ENCODE measurements at places on chromosomes 5 and 9.

DNA sequence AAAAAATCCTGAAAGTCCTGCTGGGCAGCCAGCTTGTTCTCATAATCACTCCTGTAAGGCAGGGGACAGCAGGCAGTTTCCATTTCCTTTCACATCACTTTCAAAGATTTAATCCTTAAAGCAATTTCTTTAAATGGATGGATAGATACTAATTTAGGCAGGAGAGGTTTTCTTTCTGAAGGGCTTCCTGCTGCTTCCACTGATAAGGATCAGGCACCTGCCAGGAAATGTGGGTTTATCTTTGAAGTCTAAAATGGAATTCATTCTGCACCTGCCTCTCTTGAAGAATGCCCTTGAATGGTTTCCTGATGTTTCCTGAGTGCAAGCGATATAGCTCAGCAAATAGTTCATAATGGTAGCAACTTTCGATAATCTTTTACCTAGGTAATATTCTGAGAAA, 64.5 kb downstream of the STARD4 start:
- no peak for DNase-seq

DNA sequence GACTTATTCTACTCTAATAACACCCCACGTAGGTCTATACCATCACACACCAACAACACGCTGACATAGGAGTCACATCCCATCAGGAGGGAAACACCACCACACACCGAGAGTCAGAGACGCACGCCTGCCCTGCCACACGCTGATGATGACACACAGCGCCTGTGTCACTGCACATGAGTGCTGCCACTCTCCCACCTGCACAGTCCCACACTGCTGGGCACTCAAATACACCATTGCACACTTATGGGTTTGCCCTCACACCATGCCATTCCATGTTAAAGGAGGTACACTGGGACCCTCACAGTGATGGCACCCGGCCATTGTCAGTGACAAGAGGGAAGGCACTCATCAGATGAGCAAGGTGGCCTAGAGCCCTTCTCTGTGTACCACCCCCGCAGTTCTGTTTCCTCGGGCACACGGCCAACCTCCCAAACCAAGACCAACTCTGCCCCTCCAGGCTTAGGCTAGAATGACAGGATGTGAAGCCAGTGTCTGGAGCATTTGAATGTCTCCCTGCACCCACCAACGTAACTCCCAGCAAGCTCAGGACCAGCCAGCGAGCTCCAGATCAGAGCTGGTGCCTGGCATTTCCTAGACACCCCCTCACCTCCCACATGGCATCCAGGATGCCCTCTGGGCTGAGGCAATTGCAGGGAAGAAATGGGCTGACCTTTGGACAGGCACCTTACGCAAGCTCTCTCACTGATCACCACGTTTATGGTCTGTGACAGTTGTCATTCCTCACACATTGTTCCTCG, 3.6 kb upstream of the CPLX2 start:
- DNase-seq, result no peak

GRCh38 chr5:1437226-1437829, 7.9 kb downstream of the SLC6A3 start:
- DNase-seq, result no peak

- DNase-seq, result no peak
Measured at GRCh38 chr5:68725905-68726683, 367.7 kb upstream of the SLC30A5 start.

DNA sequence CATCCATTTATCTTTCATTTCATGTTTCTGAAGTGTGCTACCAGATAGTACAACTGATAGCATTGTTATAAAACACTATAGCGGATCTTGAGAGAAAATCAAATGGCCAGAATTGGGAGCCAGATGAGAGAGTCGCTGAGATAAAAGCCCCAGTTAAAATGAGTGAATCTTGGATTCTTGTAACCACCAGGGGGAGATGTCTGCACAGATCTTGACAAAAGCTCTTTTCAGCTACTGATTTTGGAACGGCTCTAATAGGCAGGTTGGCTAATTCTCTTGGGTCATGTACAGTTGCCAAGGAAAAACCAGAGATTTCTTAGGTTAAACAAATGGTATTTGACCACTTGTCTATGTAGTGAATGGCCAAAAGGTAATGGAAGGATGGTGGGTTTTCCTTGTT, 21.7 kb downstream of the F2RL2 start:
- DNase-seq, result no peak

DNA sequence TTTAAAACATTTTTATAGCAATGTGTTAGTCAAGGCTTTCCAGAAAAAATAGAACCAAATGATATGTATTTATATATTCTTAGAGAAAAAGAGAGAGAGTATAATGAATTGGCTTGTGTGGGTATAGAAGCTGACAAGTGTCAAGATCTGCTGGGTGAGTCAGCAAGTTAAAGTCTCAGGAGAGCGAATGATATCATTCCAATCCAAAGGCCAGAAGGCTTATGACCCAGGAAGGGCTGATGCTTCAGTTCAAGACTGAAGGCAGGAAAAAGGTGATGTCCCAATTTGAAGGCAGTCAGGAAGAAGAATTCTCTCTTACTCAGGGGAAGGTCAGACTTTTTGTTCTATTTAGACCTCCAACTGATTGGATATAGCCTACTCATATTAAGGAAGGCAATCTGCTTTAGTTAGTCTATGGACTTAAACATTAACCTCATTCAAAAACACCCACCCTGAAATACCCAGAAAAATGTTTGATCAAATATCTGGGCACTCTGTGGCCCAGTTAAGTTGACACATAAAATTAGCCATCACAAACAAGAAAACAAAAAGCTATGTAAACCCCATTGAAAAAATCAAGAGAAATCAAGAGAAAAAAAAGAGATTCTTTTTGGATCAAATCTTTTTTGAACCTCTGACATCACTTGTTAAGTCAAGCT, 189.6 kb downstream of the PIK3R1 start:
- DNase-seq, result no peak

DNA sequence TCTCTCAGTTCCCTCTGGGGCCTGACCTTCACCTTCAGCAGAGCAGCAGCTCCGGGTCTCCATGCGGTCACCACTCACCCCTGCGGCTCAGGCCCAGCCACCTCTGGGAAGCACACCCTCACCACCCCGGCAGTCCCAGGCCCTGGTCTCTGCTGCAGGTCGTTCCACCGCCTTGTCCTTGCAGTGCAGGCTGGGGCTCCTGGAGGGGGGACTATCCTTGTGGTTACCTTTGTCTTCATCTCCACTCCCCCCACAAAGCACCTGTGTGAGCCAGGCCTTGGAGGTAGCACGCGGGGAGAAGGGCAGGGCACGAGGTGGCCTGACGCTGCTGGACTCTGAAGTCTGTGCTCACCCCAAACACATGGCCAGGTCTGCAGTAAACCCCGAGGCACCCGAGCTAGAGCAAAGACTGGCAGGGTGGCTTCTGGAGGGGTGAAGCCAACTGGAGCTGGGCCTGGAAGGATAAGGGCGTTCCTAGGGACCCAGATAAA, 33.2 kb upstream of the RXRA start:
- DNase-seq, result no peak

DNA sequence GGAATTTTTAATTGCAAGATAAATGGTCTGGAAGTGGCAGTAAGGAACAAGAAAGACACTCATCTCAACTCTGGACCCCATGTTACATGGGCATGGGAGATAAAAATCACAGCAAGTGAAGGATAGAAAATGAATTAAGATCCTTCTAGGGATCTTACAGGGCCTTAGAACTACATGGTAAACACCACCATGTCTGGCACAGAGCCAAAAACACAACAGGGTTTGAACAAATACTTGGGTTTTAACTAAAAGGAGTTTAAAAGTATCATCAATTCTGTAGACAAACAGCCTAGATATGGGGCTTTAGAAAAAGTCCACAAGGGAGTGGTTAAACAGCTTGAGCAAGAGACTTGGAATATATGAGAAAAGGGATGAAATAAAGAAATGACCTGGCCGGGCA, 366.4 kb downstream of the ARL15 start:
- no peak for DNase-seq

DNA sequence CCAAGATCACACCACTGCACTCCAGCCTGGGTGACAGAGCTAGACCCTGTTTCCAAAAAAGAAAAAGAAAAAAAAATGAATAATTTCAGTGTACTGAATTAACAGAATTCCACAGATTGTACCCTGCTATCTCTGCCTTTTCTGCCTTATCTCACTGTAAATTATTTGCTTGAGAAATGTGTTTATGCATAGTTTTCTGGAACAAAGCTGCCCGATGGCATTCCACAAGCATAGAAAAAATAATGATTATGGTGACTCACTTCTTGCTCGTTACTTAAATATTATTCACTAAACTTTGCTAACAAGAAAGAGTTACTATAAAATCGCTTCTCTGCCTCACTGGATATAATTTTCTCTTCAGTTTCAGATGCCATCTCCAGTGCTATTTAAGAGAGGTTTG, 88.7 kb upstream of the FAM169A start:
- DNase-seq, result no peak

GRCh38 chr9:108800632-108801099, 55.1 kb downstream of the ACTL7B start:
- no peak for DNase-seq

DNA sequence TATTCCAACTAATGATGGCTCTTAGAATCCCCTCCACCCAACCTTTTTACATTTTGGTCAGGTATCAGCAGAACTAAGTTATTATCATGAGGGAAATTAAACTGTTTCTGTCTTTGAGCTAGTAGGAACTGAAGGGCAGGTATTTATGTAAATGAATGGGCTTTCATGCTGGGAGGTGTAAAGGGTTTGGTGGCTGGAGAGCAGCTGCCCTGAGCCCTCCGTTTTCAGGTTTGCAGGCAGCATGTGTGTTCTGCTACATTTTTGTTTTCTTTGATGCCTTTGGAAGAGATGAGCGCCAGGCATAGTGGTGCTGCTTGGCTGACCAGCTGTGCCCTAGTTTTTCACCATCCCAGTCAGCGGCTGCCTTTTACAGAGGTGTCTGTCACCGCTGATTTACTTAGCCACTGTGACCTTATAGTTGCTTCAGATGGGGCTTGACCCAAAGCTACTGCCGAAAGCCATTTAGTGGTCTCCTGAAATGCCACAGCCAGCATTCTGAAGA, 231.9 kb downstream of the MAST4 start:
- no peak for DNase-seq

GRCh38 chr9:27542508-27542907, 12.9 kb upstream of the MOB3B start:
- DNase-seq, result no peak

DNA sequence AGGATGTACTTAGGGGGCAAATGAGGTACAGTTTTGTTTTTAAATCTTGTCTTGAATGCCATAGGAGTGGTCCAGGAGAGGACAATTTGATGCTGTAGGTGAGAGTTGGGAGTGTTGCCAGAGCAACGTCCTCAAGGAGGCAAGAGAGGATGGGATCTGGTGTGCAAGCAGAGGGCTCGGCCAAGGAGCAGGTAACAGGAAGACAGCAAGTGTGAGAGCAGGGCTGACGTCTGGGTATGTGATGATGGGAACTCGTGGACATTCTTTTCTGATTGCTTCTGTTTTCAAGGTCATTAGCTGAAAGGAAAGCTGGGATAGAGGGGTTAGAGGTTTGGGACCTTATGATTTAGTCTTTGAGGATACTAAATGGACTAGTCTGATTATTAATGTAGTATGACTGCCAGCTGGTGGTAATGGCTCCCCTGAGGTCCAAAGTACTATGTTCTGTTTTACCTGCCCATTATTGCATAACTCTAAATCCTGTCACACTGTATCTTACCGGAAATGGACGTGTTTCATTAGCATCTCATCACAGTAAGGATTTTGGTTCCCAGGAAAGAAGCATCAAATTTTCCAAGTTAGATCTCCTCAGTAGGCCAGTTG, 15.4 kb downstream of the GNPDA1 start:
- no peak for DNase-seq

GRCh38 chr5:38551030-38552017, 5.1 kb downstream of the LIFR start:
- DNase-seq, result no peak

GRCh38 chr9:107667231-107668070, 177.9 kb upstream of the KLF4 start:
- no peak for DNase-seq

GRCh38 chr5:58759745-58760144, 176.9 kb downstream of the RAB3C start:
- DNase-seq, result no peak

GRCh38 chr9:87498046-87498810, 561 bp downstream of the DAPK1 start:
- no peak for DNase-seq

DNA sequence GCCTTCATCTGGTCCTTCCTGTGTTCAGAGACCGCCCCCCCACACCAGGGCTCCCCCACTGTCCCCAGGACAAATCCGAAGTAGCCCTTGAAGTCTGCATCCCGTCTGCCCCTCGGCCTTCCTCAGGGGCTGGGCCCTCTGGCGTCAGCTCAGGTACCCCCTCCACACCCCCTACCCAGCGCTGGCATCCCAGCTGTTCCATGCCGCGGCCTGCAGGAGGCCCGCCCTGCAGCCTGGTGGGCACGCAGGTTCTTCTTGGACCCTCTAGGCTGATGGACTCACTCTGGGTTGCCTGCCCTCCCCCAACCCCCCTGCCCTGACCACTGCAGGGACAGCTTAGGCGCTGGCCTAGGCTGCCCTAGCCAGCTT, 6.6 kb downstream of the SLC2A6 start:
- DNase-seq, result no peak

- no peak for DNase-seq
Measured at GRCh38 chr9:98172604-98173003, 19.8 kb downstream of the CORO2A start.

GRCh38 chr5:96283589-96283988, 149.5 kb downstream of the PCSK1 start:
- DNase-seq, result no peak

GRCh38 chr5:135033901-135034235, at the start of gene PITX1:
PITX1 (minus strand) TSS chr5:135034228; CDS start chr5:135033881, 347 bp downstream.
- DNase-seq, result no peak
